ENCODE measurements at places on chromosomes 6 and 20.

DNA sequence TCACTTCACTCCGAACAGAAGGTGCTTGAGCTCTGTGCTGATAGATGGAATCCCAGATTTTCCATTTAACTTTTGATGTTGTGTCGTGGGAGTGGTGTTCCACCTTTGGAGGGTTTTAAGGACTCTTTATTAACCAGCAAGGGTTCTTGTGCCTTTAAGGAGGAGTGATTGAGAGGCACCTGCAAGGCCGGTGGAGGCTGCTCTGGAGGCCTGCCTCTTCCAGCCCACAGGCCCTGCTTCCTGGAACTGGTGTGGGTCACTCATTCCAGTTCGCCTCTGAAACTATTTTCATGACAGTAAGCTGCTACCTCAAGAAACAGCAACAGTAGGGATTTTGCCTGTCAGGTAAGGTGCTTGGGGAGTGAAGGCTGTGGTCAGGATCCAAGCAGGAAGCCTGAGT is 58.8 kb upstream of the APCDD1L start:
- DNase-seq: no peak

GRCh38 chr6:17907406-17908229 is 79.8 kb downstream of the KIF13A start:
- DNase-seq: no peak

DNA sequence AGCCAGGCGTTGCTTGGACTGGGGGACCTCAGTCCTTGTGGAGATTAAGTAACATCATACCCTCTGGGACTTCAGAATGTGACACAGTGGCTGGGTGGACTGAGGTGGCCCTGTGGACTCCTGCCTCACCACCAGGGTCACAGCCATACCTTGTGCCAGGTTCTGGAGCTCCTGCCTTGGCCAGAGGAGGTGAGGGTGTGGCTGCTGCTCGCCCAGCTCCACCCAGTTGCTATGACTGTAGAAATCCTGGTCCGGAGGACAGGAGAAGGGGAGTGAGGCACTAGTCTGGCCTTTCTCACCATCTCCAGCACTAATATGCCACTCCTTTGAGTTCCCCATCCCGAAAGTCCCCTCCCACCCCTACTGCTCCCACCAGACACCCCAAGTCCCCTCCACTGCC is 1.9 kb downstream of the VWA7 start:
- DNase-seq: no peak

- DNase-seq: no peak
These were observed 193.5 kb downstream of the UNC5CL start for GRCh38 chr6:40845553-40845952.

GRCh38 chr6:105326216-105326615 is 76.7 kb downstream of the PREP start:
- DNase-seq: no peak

GRCh38 chr6:77683515-77683914 is 30.7 kb downstream of the MEI4 start:
- no peak for DNase-seq

- no peak for DNase-seq
These were observed 59.8 kb downstream of the SMLR1 start for GRCh38 chr6:130886966-130887365.

- DNase-seq: no peak
These were observed 26.8 kb downstream of the RAMACL start for GRCh38 chr6:166559662-166560061.

DNA sequence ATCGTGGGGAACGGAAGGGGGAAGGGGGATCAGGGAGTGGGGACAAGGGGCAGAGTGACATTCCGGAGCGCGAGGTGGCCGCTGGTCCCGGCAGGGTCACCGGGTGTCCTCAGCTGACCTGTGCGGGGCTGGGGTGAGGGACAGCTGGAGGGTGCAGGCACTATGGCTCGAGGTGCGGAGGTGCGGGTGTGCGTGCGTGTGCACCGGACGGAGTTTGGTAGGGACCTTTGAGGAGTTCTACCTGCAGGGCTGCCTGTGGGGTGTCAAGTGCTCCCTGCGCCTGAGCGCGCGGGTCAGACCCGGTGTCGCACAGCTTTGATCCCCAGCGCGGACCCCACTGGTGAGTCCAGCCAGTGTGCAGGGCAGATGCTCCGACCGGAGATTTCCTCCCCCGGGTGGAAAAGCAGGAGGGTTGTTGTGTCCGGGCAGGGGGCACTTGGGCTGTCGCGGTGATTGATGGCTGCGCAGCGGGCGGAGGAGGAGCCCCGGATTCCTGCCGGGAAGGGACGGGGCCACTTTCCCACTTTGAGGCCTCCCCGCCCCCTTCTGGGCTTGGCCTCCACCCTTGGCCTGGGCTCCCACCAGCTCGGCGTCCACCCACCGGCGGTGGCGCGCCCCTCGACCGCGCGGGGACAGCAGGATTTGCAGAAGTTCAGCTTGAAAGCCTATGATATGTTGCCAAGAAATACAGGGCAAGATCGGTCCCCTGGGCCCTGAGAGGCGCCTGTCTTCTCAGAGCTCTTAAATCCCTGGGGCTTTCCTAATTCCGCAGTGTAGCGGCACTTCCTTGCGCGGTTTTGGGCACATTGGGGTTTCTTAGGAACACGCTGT is 658 bp downstream of the RIN2 start:
- DNase-seq: no peak

DNA sequence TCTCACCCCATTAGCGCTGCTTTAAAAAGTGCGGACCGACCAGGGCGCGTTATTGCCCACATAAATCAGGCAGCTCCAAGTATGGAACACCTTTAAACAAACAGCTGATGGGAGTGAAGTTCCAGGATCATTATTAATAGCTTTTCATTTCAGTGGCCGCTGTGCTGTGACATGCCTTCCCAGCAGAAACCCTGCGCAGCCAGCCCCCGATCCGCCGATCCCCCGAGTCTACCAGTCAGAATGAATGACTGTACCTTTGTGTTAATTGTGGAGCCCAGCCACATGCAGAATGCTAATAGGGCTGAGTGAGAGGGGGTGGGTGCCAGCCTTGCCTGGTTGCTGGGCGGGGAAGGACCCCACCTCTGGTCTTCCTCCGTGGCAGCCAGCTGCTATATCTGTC is 21.9 kb downstream of the CDH22 start:
- DNase-seq: no peak

DNA sequence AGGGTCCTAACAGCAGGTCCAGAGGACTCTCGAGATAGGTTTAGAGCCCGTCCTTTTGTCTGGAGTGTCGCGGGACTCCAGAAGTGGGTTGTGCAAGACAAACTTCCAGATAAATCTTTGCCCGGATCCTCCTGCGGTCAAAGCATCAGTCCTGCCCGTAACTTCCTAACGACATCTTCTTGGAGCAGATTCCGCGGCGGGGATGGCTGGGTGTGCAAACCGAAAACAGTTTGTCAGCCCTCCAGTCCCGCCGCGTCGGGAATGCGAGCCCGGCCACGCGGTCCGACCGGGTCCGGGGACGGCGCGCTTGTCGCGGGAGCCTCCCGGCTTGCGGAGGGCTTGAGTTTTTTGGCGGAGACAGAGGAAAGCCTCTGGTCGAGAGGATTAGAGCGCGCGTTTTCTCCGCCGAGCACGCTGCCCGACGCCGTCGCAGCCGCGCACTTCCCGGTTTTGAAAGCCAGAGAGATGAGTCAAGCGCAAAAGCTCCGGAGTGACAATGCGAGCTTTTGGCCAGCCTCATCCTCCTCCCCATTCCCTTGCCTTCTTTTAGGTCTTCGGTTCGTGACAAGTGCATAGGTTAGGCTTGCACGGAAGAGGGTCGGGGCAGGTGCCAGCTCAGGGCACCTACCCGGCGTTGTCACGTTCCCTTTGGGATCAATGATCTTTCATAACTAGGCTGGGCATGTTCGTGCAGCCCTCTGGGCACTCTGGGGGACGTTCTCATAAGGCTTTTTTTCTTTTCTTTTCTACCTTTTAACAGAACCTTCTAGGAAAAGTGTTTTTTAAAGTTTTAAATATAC is 91.3 kb upstream of the PRDM1 start:
- no peak for DNase-seq

- DNase-seq: no peak
These were observed 13.7 kb downstream of the SPATA2 start for GRCh38 chr20:49901588-49901987.

DNA sequence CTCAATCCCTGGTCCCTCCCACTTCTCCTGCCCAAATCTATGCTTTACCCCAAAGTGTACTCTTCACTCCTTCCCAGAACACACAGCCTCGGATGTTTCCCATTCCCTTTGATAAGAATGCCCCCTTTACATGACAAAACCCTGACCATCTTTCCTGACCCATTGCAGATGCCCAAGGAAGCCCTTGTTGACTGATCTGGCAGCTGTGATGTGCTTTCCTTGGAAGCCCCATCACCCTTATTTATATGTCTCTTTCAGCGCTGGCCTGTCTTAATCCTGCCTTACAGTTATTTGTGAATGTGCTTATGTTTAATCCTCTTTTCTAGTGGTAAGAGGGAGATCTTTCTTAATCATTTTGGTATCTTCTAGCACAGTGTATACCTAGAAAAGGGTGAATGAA is 523.1 kb downstream of the CD83 start:
- no peak for DNase-seq

- no peak for DNase-seq
These were observed 109.5 kb upstream of the CD93 start for GRCh38 chr20:23195636-23196035.

DNA sequence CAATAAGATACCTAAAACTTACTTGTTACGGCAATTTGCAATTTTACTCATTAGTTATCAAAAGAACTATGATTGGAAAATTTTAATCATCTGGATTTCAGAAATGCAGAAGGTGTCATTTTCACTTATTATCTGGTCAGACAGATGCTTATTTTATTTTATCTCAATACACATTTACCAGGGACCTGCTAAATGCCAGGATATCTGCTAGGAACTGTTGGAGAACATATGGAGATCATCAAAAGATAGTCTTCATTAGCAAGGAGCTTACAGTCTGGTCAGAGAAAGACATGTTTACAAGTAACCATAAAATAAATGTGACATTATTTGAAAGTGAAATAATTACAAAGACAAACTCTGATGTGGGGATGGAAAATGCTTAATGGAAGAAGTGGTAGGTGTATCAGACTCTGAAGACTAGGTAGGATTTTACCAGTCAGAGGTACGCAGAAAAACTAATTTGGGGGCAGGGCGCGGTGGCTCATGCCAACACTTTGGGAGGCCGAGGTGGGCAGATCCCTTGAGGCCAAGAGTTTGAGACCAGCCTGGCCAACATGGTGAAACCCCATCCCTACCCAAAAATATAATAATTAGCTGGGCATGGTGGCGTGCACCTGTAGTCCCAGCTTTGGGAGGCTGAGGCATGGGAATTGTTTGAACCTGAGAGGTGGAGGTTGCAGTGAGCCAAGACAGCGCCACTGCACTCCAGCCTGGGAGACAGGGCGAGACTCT is 137.8 kb downstream of the MYB start:
- DNase-seq: no peak

DNA sequence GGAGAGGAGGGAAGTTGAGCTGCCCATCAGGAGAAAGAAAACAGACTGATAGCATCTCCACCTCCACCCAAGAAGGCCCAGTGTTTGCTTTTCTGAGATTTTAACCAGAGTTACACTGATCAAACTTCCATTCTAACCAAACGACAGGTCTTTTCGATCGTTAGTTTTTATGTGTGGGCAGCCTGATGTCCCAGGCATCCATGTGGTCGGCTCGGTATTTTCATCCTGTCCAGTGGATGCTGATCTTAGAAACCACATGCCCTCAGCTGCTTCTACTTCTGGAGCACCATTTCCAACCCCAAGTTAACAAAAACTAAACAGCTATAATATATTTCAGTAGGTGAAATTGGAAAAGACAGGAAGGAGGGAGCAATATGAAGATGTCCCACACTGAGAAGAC is 536.8 kb upstream of the JAG1 start:
- no peak for DNase-seq

- DNase-seq: no peak
These were observed 4.2 kb upstream of the NCR3 start for GRCh38 chr6:31597006-31597405.

DNA sequence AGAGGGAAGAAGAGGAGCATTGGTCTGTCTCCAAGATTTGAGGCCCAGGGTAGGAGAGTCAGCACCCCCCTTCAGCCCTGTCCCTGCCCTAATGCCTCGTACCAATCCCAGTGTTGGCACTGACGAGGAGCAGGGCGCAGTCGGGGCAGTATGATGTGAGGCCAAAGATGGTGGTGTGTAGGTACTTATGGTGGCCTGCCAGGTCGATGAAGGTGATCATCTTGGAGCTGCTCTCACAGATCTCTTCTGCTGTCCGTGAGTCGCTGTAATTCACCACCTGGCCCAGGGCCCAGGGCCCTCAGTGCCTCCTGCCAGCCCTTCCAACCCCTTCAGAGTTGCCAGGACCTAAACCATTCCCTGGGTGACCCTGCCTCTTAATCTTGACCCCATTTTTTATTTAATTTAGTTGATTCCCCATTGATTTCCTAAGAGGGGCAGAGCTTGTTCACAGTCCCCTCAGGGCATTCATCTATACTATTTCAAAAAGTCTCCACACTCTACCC is 4.2 kb downstream of the GTPBP2 start:
- DNase-seq: no peak

DNA sequence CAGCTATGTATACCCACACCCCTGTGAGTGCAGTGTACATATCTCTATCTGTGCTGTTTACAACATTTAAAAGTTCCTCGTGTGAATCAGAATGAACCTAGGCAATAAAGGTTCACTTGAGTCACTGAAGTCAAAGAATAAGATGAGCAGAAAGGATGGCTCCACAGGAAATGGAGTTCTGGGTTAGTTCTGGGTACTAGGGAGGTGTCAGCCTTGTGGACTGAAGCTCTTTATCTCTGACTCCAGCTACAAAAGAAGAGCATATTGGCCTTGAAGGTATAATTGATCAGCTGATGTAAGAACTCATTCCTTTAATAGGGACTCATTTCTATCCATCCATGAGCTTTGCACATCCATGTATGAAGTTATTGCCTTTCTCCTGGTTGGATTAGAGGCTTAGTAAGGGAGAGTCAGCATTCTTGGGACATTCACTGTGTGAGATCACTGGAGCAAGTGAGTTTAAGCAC is 73.9 kb upstream of the BACH2 start:
- DNase-seq: no peak

DNA sequence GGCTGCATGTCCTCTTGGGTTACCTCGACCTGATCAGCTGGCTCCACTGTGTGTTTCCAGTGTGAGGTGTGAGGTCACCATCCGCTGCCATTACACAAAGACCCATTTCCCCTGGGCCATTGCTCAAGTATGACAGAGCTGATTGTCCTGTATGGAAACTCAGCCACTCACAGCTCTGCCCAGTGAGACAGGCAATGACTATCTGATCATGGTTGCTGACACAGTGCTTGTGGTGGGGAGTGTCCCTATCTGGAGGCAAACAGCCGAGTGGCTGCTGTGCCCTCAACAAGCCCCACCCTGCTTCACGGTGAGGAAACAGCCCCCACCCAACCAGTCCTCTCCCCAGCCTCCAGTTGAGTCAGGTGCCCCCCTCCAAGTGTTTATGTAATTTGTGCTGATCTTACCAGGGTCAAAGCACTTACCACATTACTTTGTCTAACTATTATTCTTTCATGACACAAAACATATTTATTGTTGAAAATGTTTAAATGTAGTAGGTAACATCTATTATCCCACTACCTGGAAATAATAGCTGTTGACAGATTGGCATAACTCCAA is 11.7 kb upstream of the MAPK13 start:
- no peak for DNase-seq

- no peak for DNase-seq
These were observed 33.4 kb downstream of the RWDD2A start for GRCh38 chr6:83226517-83226916.
